Stimulated activated CD8-positive, alpha-beta memory T cell treated with anti-CD3 and anti-CD28 coated beads, Interleukin-4, amount 100 ng/mL, for 1 hour (primary cell): ENCODE measurements at places on chromosomes 3 and 15.

GRCh38 chr15:70505411-70505919 is 257.9 kb downstream of the UACA start:
- no peak for DNase-seq

DNA sequence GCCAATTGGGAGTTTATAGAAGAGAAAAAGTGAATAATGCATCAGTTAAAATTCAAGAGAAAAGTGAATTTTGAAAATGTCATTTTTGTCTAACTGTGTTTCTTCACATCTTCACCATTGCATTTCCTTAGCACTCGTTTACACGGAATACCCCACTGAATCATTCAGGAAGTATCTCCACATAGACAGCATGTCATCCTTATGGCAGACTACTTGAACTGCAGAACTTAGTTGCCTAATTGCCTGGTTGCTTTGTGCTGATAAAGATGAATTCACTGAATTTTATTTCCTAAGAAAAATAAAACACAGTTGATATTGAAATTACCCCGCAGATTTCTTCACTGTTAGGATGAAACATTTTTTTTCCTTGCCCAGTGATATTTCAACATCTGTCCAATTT is 627.1 kb downstream of the ROBO1 start:
- no peak for DNase-seq

DNA sequence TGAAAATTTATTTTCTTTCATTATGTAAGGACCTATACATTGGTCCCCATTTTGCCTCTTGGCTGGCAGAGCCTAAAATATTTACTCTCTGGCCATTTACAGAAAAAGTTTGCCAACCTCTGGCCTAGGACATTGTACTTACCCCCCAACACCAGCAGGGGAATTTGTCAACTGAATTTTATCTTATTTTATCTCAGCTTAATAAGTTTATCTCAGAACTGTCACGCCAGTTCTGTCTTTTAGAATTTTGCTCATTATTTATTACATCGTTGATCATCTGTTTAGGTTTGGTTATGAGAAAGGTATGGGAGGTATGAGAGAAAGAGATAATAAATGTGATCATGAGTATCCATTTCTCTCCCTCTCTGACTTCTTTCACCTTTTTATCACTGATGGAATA is 38.3 kb downstream of the CHD2 start:
- DNase-seq = no peak

- no peak for DNase-seq
These were observed 311.9 kb downstream of the PLOD2 start for GRCh38 chr3:145849115-145849514.

GRCh38 chr15:96087180-96087884 is 243.2 kb upstream of the NR2F2 start:
- DNase-seq = no peak

GRCh38 chr3:126126811-126127431 is 43.0 kb upstream of the SLC41A3 start:
- DNase-seq = no peak

DNA sequence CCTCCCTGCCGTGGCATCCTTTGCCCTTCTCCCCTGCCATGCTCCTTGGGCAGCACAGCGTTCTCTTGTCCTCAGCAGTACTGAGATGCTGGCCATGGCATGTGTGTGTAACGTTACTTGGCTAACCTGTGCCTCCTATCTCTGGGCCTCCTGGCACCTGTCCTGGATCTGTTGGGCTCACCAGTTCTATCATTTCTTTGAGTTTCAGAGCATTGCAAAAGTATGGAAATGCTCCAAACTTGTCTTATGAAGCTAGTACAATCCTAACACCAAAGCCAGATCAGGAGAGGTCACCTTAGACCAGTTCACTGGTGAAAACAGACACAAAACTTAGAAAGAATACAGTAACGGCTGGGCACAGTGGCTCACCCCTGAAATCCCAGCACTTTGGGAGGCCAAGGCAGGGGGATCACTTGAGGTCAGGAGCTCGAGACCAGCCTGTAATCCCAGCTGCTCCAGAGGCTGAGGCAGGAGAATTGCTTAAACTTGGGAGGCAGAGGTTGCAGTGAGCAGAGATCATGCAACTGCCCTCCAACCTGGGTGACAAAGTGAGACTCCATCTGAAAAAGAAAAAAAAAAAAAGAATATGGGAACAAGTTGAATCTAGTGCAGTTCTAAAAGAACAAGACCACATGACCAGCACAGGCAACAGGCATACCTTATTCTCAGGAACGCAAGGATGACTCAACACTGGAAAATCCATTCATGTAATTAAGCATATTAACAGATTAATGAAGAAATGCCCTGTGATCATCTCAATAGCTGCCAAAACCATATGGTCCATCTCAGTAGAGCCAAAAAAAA is 62.4 kb upstream of the TRPM1 start:
- no peak for DNase-seq

DNA sequence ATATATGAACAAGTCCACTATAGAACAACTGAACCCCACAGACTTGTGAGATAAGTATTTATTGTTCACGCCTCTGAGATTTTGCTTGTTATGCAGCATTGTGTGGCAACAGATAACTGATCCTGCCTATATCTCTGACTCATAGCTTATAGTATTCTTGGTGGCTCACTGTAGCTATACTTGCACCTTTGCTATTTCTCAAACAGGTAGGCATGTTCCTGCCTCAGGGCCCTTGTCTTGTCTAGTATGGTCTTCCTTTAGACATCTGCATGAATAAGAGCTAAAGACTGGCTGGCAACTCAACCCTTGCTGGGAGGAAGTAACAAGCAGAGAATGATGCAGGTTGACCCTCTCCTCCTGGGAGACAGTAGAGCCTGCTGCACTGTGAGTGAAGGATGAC is 256.1 kb downstream of the CHST2 start:
- no peak for DNase-seq

DNA sequence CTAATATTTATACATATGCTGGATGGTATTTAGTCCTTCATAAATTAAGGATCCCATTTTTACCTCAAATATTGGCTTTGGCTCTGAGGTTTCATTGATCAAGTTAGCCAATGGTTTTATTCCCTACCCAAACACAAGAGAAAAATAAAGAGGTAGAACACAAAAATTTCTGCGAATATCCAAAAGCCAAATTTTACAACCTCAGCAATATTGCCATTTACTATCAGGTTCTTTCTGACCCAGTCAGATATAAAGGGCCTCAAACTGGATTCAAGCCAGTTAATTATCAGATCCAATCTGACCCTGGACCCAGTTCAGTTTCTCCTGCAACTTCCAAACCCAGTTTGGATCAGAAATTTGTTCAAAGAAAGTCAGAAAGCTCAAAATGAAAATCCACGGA is 998.1 kb downstream of the SI start:
- DNase-seq = no peak

- no peak for DNase-seq
These were observed at the start of gene SHISA5 for GRCh38 chr3:48504051-48504946. TSS of gene SHISA5 (minus strand) at chr3:48504174. CDS start at chr3:48504094, 80 bp downstream.

DNA sequence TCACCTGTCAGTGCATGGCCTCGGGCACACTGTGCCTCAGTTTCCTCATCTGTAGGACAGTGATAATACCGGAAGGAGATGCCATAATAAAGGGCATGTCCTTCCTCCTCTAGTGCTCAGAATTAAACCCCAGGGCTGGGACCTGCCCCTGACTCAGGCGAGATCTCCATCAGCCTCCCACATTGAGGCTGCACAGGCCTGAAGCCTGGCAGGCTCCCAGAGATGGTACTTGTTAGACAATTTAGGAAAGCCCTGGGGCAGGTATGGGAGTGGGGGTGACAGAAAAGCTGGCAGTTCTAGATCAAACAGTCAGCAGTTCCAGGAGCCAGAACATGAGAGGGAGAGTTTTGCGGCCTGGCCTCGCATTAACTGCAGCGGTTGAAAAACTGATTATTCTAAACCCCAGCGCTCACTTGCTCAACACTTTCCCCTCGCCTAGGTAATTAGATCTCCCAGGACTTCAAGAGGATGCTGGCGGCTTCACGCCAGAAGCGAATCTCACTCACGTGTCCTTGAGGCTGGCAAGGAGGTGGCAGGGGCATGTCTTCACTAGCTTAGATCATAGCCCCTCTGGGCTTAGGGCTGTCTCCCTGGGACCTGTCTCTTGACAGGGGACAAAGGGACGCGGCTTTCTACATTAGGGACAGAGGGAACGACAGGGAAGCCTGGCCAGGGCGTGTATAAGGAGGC is 73.1 kb downstream of the ATP2B2 start:
- DNase-seq = no peak

GRCh38 chr3:156161172-156161571 is 40.8 kb downstream of the KCNAB1 start:
- DNase-seq = no peak

DNA sequence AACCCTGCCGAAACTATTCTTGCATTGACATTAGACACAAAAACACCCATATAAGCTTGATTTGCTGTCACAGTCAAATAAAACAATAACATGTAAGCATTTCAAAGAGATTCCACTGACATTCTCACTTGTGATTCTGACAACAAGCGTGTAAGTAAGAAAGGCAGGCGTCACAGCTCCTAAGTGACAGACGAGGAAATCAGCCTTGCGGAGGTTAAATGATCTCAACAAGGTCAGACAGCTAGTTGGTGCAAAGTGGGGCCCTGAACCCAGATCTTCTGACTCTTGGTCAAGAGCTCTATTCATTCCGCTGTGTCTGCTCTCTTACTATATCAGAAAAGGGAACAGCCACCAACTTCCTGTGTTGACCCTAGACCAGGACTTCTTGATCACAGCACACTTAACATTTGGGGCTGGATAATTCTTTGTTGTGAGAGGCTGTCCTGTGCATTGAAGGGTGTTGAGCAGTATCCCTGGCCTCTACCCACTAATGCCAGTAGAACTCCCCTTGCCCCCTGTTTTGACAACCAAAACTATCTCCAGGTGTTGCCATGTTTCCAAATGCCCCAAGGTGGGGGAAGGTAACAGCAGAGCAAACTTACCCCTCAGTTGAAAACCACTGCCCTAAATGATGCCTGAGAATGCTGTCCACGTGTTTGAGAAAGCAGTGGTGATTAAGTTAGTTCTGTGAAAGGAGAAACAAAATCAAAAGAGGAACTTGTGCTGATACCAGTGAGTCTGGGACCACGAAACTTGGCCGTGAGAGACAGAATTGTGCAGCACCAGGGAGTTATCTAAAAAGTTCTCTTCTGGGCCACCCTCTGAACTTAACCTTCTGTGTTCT is 86.1 kb downstream of the LIPC start:
- DNase-seq = no peak

- no peak for DNase-seq
These were observed 132.9 kb downstream of the ZNF621 start for GRCh38 chr3:40657623-40658022.

DNA sequence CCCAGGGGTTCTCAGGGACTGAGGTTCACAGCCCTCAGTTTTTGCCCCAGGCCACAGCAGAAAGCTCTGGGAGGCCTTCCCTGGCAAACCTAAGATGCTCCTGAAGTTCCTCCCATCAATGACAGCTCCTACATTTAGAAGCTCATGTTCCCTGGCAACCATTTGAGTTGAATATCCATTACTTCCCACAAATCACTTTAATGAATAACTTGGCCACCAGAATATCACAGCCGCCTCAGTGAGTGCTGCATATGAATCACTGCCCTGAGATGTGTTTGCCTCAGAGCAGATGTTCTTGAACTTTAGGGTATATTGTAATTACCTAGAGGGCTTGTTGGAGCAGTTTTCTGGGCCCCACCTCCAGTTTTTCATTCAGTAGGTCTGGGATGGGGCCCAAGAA is 27.4 kb downstream of the SLCO2A1 start:
- DNase-seq = no peak

GRCh38 chr15:58361273-58361759 is 70.5 kb upstream of the LIPC start:
- no peak for DNase-seq

- no peak for DNase-seq
These were observed 37.1 kb downstream of the PSMD6 start for GRCh38 chr3:63986146-63986545.

GRCh38 chr3:55687526-55687925 is 200.4 kb upstream of the WNT5A start:
- DNase-seq = no peak

DNA sequence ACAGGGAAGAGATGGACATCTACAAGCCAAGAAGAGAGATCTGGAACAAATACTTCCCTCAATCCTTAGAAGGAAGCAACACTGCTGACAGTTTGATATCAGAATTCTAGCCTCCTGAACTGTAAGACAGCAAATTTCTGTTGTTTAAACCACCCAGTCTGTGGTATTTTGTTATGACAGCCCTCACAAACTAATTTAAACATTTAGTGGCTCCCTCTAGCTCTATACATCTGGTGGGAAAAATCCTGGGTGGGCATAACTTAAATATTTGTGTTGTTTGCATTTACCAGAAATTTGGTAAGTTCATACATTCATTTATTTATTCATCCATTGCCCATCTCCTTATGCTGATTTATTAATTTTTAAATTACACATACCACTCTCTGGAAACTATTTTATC is 62.5 kb upstream of the GSK3B start:
- DNase-seq = no peak

- no peak for DNase-seq
These were observed 527.2 kb downstream of the FOXP1 start for GRCh38 chr3:71056327-71056726.

GRCh38 chr3:143576568-143577270 is 271.5 kb downstream of the SLC9A9 start:
- DNase-seq = no peak

DNA sequence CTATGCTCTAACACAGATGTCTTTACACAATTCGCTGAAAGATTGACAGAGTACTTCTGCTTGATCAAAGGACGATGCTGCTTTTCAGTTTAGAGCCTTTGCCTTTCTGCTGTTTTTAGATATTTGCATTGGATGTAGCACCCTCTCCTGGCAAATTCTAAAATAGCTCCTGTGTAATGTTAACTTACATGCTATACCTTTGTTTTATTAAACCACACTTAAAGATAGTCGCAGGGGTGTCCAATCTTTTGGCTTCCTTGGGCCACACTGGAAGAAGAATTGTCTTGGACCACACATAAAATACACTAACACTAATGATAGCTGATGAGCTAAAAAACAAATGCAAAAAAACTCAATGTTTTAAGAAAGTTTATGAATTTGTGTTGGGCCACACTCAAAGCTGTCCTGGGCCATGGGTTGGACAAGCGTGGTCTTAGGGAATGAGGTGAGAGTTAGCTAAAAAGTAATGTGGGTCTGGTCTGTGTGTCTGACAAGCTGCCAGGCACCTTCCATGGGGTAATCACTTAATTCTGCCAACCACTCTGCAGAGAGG is 62.9 kb downstream of the ATG7 start:
- DNase-seq = no peak

DNA sequence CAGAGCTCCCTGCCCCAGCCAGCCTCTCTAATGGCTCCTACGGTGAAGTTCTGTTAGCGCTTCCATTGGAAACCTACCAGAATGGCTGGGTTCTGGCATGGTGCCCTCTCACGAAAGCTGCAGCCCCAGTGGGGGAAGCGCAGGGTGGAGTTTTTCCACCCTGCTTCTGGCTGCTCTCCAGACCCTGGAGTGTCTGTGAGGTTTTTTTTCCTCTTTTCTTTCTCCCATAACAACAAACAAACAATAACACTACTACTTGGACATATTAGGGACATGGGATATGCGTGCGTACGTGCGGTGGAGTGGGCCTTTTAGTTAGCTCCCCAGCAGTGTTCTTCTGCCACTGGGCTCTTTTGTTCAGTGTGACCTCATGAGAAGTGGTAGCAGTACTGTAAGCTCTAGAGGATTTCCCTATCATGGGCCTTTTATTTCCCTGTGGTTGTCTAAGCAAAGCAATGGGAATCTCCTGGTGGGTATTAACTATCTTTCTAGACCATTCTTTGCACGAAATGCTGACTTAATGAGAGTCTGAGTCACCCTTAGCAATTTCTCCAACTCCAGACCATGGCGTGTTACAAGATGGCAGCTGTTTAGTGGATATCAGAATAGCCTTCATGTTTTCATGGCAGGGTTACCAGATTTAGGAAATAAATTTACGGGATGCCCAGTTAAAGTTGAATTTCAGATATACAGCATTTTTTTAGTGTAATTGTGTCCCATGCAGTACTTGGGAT is 161.9 kb downstream of the FNDC3B start:
- no peak for DNase-seq
